ENCODE measurements at places on chromosomes 7 and 10. TPM values are rescaled to one million over a fixed set of nuclear protein-coding genes. Genes with fewer than 3 reads are reported as not detected.

Gene NOS3
- 33.4 TPM for total RNA-seq

- no peak for DNase-seq
These were observed 524.9 kb downstream of the NRG3 start for GRCh38 chr10:82399850-82400249.

DNA sequence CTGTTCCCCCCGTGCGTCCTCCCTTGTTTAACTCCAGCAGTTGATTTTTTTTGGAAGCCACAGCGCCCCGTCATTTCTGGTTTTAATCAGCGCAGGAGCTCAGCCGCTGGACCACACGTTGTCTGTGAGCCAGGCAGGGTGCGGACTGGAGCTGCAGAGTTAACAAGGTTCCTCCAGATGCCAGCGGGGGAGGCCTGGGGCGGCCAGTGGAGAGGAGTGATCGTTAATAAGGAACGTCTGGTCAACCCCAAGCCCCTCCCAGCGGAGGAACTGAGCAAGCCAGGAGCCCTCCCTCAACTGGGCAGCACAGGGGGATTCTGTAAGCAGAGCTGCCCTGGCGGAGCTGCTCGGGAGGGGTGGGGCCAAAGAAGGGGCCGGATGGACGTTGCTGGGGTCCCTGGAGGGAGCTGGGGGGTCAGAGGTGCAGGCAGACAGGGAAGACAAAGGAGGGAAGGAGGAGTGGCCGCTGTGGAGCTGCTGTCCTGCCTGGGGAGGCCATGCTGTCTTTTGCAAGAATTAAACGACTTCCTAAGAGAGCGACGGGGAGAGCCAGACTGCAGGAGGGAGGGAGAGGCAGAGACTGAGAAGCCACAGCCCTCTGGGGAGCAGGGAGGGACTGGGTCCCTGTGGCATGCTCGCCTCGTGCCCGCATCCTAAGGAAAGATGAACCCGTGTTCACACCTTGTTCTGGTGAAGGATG lies 537.1 kb upstream of the FOXK1 start:
- DNase-seq = peak; percentile 24

DNA sequence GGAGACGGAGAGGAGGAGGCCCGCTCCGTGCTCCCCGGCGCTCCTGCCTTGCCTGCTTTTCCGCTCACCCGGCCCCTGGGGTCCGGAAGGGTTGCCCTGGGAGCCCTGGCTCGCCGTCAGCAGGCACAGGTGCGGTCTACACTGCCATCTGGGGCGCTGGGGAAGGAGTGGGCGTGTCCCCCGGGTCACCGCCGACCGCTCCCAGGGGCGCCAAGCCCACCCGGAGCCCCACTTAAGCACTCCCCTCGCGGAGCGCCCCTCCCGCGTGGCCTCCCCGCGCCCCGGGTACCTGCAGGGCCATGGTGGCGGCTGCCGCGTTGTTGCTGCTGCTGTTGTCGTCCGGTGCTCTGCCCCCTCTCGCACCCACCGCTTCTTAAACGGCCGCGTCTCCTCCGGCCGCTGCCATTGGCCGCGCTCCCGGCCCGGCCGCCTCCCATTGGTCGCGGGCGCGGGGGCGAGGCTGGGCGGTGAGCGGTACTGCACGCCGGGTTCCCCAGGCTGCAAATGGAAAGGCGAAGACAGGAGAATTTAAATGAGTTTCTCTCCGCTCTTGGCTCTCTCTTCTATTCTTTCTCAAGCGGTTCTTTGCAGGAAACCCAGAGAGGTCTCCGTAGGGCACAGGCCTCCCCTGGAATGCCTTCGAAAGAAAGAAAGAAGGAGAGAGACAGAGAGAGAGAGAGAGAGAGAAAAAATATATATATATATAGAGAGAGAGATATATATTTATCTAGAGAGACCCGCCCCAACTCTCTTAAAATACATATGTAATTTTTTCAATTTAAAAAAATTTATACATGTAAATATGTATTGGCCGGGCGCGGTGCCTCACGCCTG lies at the start of gene ACBD7:
TSS of gene ACBD7 (minus strand) at position 349 of the 834 bp plus-strand sequence. CDS start at position 301, 48 bp downstream.
- DNase-seq = peak; percentile 87

DNA sequence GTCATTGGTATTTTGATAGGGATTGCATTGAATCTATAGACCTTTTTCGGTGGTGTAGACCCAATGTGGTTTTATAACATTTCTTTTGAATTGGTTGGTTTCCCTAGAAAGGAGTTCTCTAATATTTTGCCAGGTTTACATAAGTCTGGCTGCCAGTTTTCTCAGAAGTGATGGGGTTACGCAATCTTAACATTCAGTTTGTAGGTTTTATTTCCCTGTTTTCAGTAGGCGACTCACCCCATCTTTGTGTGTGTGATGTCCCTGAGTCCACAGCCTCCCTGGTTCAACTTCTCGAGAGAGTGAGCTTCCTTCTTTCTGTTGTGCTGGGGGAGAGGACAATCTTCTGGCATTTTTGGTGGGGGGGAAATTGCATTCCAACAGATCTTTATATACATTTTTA lies 9.6 kb upstream of the KIF5B start:
- no peak for DNase-seq

DNA sequence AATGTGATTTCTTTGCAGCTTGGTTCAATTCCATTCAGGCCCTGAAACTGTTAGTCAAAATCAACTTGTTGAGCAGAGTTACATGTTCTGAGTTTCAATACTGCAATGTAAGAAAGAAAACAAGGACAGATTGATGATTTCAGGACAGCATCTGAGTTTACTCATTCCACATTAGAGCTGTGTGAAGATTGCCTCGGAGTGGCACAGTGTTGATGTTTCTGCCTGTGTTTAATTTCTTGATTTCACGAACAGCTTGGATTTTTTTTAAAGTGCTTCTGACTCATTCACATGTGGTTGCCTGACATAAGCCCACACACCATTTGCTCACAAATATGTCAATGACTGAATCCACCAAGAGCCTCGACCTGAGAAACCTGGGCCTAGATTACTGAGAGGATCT lies 101.2 kb upstream of the PARD3 start:
- no peak for DNase-seq

GRCh38 chr10:113100281-113100680 lies 150.2 kb downstream of the TCF7L2 start:
- DNase-seq = no peak

DNA sequence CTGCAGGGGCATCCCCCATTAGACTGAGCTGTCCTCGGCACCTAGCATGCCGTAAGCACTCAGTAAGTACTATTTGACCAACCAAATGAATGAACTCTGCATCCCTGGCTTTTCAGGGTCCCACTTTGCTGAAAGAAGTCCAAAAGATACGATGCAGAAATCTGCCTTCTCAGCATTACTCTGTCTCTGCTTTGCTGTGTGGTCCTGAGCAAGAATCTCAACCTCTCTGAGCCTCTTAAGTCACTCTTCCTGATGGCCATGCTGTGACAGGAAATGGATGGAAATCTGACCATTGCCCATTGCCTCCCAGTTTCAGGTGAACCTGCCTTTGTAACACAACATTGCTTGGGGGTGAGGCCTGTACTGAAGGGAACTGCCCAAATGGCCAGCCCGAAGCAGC lies 48.0 kb downstream of the GPAM start:
- no peak for DNase-seq

DNA sequence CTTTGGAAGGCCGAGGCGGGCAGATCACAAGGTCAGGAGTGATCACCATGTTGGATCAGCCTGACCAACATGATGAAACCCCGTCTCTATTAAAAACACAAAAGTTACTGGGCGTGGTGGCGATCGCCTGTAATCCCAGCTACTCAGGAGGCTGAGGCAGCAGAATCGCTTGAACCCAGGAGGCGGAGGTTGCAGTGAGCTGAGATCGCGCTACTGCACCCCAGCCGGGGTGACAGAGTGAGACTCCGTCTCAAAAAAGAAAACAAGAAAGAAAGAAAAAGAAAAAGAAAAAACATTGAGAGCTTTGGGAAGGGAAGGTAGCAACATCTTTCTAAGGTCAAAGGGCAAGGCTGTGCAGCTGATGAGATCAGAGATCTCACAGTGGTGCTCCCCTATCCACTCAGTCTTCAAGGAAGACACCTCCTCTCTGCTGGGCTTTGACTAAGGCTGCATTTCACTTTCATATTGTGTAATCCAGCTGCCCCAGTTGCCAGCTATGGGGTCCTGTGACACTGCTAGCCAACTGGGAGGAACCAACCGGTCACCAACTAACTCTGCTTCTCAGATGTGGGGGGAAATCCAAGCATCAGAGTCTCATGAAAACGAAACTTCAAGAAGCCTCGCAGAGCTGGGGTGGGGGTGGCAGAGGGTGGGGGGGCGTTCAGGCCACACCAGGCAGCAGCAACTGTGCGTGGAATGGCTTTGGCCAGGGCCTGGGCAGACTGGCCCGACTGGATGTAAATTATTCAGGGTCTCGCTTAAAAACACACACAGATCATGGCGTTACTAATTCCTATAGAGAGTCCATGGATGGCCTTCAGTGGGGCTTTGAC lies 1.5 kb downstream of the IL15RA start:
- DNase-seq = peak; percentile 47

- DNase-seq = peak; percentile 82
These were observed 32.9 kb upstream of the KMT2E start for GRCh38 chr7:104980841-104981671.

Gene CCL26
- not detected for total RNA-seq

Gene PHKG1
- 0.34 TPM for total RNA-seq

DNA sequence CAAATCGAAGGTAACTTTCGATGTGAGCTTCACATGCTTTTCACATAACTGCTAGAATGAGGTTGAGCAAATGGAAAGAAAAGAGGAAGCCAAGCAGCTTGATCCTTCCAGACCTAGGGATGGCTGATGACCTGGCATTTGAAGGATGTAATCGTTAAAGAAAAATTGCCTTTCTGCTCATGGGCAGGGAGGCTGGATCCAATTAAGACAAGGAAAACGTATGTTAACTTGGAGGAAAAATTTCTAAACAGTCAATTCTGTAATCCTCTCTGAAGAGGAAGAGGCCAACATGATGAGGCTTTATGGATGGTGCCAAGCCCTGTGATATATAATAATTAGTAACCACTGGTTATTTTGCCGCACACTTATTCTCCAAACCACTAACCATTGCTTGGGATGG lies 12.5 kb downstream of the GRK5 start:
- DNase-seq = no peak

DNA sequence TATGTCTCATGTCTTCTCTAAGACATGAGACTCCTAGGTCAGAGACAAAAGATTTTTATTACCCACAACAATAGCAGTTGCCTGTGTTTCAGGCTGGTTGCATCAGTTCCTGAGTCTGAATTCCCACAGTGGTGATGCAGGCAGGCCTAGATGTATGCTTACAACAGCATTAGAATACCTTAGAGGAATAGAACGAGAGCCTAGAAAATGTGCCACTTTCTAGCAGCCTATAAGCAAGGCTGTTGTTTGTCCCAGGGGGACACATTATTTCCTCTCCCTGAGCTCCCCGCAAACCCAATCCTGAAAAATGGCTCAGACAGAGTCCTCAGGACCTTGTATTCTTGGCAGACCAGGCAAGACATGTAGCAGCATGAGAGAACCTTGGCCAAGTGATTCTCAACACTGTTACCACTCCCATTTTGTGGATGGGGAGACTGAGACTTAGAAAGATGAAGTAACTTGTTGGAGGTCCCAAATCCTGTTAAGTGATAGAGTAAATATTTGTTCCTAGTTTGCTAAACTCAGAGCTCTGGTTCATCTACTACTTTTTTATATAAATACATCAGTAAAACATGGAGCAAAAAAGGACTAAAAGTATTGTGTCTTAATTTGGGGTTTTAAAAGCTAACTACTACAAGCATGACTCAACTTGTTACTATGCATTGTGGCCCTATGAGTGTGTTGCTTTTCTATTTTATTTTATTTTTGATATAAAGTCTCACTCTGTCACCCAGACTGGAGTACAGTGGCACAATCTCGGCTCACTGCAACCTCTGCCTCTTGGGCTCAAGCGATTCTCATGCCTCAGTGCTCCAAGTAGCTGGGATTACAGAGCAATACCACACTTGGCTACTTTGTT lies 14.2 kb downstream of the VTI1A start:
- DNase-seq = peak; percentile 25

Gene SLC35G1
- total RNA-seq = 4.6 TPM

Gene FFAR4
- total RNA-seq = not detected

Gene TLL2
- 0.17 TPM for total RNA-seq

DNA sequence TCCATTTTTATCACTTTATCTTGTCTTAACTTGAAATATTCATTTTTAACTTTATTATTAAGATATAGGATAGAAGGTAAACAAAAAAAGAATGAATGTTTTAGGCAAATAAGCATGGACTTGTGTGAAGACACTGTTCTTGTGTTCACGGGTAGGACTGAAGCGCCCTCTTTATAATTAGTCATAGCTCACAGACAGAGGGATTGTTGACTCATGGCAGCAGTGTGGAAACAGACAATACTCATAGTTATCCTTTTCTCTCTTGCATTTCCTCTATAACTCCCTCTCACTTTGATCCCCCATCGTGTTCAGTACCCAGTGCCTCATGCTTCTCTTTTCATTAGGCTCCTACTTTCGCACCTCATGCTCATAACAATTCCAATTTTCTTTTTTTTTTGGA lies 731.8 kb downstream of the PHTF2 start:
- DNase-seq = no peak

Gene MYH16
- total RNA-seq = not detected

GRCh38 chr7:37430640-37431039 lies 18.0 kb downstream of the ELMO1 start:
- DNase-seq = peak; percentile 62

Gene RNF133
- total RNA-seq = 2.0 TPM

GRCh38 chr10:31028081-31028480 lies 3.6 kb downstream of the ZNF438 start:
- no peak for DNase-seq

DNA sequence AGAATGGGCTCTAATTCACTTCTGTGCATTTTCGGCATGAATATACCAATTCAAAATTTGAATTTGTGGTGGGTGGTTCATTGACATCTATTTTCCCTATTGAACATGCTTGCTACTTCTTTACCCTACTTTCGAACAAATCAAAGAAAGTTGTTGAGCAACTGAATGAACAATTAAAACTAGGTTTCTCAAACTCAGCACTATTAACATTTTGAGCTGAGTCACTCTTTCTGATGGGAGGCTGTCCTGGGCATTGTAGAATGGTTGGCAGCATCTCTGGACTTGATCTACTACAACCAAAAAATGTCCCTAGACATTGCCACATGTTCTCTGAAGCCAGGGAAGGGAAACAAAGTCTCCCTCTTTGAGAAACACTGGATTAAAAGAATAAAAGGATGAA lies 116.7 kb downstream of the COL28A1 start:
- no peak for DNase-seq

Gene TRIM50
- total RNA-seq = not detected

DNA sequence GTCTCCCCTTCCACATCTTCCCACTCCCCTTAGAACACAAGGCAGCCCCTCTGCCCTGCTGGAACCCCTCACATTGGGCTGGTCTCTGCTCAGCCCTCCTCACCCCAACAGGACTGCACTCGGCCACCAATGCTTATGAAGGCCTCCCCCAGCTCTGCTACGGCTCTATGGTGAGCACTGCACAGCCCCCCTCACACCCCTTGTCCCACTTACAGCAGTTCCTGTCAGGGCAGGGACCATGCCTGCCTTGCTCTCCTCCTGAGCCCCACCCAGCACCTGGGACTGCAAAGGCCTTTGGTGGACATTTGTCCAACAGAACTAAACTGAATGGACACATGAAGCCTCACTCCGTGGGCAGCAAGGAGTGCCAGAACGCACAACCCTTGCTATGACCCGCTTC lies 171.9 kb downstream of the GRID1 start:
- no peak for DNase-seq

Data from dermis blood vessel endothelial cell (primary cell).